ENCODE measurements at places on chromosomes 12 and 14.

GRCh38 chr12:97938031-97938430 is 475.4 kb downstream of the RMST start:
- no peak for DNase-seq

GRCh38 chr12:120130011-120130410 is 13.5 kb upstream of the RAB35 start:
- DNase-seq: no peak

GRCh38 chr12:14138495-14138894 is 157.1 kb upstream of the GRIN2B start:
- no peak for DNase-seq

GRCh38 chr14:59428581-59429012 is 36.6 kb downstream of the GPR135 start:
- DNase-seq: no peak

GRCh38 chr14:61868846-61869245 is 106.6 kb downstream of the SNAPC1 start:
- no peak for DNase-seq

- no peak for DNase-seq
Measured at GRCh38 chr12:48977290-48978281, 536 bp upstream of the WNT1 start.

- no peak for DNase-seq
Measured at GRCh38 chr12:91171476-91171875, 11.1 kb downstream of the DCN start.

DNA sequence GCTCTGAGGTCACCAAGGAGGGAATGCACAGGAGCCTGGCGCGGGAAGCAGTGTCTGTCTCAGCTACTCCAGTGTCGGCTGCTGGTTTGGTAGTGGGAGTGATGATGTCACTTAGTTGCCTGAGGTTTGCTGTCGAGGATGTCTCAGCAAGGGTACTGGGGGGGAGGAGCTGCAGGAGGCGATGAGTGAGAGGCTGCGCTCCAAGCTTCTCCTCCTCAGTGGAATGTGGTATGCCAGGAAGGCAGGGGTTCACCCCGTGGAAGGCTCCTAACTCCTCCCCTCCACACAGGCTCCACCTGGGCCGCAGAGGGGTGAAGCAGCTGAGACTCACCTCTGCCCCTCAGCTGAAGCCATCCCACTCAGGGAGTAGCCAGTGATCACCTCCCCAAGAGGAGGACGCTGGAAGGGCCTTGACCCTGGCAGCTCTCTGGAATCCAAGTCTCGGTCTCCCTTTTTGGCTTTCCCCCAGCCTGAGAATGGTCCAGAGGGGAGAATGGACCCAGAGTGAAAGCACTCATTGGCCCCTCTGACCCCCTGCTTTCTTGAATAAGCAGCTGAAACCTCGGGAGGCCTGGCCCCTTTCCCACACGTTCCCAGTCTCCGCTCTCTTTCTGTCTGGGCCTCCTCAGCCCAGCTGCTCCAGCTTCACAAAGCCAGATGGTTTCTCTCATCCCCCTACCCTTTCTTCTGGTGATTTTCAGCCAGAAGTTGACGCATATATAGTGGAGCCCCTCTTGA is 178.9 kb upstream of the FKBP4 start:
- no peak for DNase-seq

GRCh38 chr12:85968606-85969005 is 94.5 kb downstream of the NTS start:
- no peak for DNase-seq

GRCh38 chr12:8678661-8679111 is 16.1 kb upstream of the MFAP5 start:
- no peak for DNase-seq

GRCh38 chr12:5371631-5372030 is 60.3 kb upstream of the NTF3 start:
- DNase-seq: no peak

GRCh38 chr14:78836777-78837176 is 666.6 kb downstream of the NRXN3 start:
- DNase-seq: peak; percentile 7

DNA sequence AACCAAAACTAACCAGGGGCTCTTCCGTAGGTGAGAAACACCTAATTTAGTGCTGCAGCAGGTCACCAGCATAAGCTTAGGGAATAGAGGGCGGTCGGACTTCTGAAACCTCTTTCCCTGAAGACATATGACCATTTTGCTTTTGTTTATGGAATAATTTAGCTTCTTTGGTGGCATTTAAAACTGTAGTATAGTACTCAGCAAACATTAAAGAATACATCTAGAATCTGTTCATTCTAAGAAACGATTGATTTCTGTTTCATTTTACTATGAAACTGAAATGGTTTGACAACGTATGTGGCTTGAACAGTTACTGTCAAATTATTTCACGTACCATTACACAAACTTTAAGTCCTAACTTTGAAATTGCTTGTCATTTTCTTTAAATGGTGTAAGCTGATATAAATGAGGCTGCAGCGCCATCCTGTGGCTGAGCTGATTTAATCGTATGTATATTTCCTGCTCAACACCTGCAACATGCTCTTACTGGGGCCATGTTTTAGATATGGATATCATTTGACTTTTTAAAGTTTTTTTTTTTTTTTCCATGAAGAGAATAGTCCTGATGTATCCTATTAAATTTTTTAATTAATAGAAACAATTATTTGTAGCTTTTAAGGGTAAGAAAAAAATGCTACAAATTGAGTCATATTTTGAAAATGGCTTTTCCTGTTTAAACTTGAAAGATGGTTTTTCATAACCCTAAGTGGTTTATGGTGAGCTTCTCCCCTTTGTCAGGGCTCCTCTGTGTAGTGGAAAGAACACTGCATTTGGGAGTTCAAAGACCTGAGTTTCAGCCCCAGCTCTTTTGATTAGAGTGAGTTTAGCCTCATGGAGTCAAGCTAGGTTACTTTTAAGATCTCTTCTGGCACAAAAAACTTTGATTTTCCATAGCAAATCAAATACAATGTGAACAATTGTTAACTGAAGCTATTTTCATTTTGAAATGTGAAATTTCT is 27.4 kb downstream of the CFAP54 start:
- DNase-seq: peak; percentile 10

DNA sequence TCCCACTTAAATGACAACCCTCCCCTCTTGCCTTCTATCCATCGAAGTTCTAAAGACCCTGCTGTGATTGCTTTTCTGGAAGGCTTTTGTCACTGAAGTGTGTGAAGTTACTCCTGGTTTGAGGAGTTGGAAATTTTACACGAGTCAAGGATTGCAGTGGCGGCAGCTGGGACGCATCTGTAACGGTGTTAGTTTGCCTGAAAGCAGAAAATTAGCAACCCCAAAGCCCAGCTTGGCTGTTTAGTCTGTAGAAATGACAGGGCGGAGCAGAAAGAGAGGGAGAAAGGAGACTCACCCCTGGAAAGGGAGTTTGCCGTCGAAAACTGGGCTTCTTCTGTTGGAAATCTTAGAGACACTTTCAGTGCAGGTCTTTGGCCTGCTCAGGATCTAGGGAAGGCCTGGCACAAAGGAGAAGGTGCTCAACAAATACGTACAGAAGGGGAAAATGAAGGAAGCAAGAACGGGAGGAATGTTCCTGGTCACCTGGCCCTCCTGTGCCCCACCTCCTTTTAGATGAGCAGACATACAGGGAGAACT is 931 bp upstream of the MYF5 start:
- DNase-seq: no peak

- peak; percentile 41 for DNase-seq
Measured at GRCh38 chr14:23352506-23353432, at the start of gene SLC22A17. TSS of gene SLC22A17 (minus strand) at chr14:23352887.

GRCh38 chr14:98146416-98146815 is 1125.6 kb downstream of the BCL11B start:
- no peak for DNase-seq

DNA sequence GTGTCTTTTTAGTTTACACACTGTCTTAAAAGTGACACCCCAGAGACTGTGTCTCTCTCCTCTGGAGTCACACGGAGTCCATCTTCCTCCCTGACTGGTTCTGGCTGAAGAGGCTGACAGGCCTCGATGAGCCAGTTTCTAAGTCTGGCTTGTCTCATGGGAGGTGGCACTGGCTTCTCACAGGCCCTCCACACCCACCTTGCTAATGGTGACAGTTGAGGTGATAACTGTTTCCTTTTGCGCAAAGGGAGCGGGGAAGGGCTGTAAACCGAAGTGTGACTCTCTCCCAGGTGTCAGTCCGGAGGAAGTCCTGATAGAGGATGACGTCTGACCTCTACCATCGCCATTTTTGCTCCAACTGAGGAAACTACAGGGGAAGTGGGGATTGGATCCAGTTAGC is 30.2 kb downstream of the KCTD10 start:
- no peak for DNase-seq

DNA sequence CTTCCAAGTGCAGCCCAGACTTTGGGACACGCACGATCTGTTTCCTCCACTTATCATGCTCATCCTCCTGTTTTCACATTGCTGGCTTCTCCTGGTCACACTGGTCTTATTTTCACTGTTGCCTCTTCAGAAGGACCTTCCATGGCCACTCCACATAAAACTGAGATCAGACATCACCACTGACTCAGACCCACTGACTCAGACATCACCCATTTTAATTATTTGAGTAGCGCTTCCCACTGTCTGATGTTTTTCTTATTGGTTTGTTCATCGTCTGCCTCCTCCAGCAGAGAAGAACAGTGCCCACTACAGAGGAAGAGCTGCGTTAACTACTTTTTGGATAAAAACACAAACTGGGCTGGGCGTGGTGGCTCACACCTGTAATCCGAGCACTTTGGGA is 270.5 kb upstream of the PWP1 start:
- peak; percentile 45 for DNase-seq

- DNase-seq: peak; percentile 7
Measured at GRCh38 chr14:62179367-62180018, 417.3 kb downstream of the SNAPC1 start.

DNA sequence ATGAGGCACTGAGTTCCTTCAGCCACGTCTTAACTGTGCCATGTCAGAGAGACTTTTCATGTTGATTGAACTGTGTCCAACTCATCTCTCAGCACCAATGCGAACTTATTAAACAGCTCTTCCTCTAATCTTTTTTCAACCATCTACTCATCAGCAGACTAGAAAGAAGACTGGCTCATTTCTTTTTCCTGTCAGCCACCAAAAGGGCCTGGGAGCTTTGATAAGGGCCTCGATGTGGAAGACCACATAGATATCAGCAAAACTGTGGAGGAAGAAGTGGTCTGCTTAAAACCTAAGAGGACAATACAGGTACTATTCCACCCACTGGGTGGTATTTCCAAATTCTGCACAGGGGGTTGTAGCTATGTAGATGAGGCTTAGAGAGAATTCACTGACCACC is 3.6 kb upstream of the PLXNC1 start:
- DNase-seq: no peak

DNA sequence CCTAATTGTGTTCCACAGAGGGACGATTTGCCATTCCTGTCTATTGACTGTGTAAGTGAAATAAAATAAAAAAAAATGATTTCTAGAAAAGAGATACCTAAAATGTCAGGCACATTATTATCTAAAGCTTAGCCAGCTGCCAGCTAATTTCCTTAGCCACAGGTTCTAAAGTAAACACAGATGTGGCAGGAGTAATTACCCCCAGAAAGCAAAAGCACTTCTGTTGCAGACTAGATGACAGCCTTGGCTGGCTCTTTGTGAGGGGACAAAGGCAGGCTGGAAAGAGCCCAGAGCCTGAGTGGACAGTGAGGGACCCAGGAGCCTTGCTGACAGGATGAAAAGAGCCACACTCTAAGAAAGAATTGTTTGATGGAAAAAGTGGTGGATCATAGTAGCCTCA is 418.1 kb downstream of the LRIG3 start:
- no peak for DNase-seq

DNA sequence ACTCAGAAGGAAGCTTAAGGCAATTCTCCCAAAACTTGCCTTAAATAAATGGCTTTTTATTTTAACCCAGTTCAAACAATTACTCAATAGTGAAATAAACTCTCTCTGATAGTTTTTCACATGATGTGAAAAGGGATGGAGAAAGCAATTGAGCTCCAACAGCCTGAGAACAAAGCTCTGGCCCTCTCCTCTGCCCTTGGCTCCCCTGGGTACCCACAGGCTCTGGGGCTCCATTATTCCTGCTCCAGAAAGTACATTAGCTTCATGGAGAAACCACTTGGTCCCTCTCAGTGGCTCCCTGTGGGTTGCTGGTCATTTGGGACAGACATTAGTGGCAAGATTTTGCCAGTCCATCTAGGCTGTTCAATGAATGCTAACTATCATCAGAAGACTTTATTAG is 242.8 kb downstream of the ATP23 start:
- no peak for DNase-seq

GRCh38 chr12:81337886-81338285 is 260.0 kb downstream of the ACSS3 start:
- no peak for DNase-seq

DNA sequence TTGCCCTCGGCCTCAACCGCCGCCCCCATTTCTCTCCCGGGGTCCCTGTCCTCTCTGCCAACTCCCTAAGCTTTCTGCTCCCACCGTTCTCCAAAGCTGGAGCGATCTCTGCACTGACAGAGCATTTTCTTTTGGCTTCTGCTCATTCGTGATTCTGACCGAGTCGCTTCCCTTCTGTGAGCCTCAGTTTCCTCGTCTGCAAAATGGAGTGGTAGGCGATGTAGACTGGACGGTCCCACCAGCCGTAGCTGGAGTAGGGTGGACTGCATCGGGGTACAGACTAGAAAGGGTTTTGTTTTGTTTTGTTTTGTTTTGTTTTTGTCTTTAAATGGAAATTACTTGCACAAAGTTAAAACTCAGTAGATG is 2.4 kb downstream of the VSX2 start:
- no peak for DNase-seq

- DNase-seq: no peak
Measured at GRCh38 chr12:11877102-11877826, 193.5 kb upstream of the BCL2L14 start.

GRCh38 chr12:32302218-32303173 is 96.9 kb upstream of the FGD4 start:
- peak; percentile 11 for DNase-seq

DNA sequence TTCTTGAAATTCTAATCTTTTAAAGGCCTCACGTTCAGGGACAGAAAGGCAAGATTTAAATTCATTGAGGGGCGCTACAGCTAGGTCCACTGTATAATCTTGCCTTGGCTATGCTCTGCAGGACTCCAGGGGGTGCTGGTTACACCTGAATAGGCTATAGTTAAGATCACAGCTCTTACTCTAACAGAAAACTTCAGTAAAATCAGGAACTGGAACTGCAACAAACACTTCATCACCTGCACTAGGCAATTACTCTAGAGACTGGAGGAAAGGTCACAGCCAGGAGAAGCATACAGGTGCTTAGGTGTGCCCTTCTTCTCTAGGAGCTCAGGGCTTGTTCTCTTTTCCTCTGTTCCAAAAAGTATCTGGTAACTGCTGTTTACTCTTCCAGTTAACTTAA is 20.9 kb downstream of the SLCO1C1 start:
- DNase-seq: no peak

Measured in H54 (cell line).